ENCODE measurements at places on chromosomes 2 and 18.

DNA sequence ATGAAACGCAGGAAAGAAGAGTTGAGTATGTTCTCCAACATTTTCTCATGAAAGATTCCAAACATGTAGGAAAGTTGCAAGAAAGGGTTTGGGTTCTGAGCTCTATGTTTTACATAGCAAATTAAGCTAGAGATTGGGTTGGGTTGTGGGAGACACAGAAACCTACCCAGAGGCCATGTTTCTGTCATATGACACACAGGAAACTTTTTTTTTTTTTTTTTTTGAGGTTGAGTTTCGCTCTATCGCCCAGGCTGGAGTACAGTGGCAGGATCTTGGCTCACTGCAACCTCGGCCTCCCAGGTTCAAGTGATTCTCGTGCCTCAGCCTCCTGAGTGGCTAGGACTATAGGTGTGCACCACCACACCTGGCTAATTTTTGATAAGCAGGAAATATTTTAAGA is 57.6 kb downstream of the DOCK10 start:
- H3K4me3 ChIP-seq, result no peak overlapping the region
- no peaks in the 10 kb centered on the region for H3K36me3 ChIP-seq
- DNase-seq, result no peak
- H3K27me3 ChIP-seq, result peaks cover 21% of the 10 kb centered on the region
- peak overlapping the region; percentile 6 for H3K27ac ChIP-seq

DNA sequence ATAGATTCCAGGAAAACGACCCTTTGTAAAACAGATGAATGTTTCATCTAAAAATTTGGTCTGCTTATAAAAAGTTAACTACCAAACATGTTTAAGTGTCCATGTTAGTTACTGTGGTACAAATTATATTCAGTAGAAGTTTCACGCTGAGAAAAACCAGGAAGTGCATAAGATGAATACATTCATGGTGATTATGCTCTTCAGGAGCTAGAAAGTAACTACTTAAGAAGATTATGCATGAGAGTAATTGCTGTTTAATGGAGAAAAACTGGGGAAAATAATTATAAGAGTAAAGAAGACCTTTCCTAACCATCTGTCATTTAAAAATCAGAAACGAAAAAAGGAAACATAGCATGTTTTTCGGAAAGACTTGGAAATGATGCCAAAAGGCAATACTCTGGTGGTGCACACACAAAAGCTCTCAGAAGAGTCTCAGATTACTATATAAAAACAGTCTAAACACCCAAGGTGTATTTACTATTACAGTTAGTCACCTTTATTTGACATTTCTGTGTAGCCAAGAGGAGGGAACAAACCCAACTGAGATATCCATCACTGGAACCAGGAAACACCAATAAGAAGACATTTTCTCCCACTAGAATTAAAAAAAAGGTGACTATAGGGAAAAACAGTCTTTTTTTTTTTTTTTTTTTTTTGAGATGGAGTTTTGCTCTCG is 38.8 kb upstream of the METTL21A start:
- DNase-seq, result no peak
- peak overlapping the region; percentile 83 for H3K27ac ChIP-seq
- no peaks in the 10 kb centered on the region for H3K36me3 ChIP-seq
- H3K4me1 ChIP-seq, result peaks cover 22% of the 10 kb centered on the region
- peak overlapping the region; percentile 7 for H3K4me3 ChIP-seq
- no peaks in the 10 kb centered on the region for H3K27me3 ChIP-seq

GRCh38 chr18:35051641-35052377 is 10.6 kb downstream of the MAPRE2 start:
- no peak overlapping the region for H3K27ac ChIP-seq
- DNase-seq, result no peak
- peaks cover 22% of the 10 kb centered on the region for H3K4me1 ChIP-seq
- H3K27me3 ChIP-seq, result no peaks in the 10 kb centered on the region
- no peak overlapping the region for H3K4me3 ChIP-seq

- no peaks in the 10 kb centered on the region for H3K36me3 ChIP-seq
- DNase-seq, result no peak
- H3K27ac ChIP-seq, result no peak overlapping the region
- H3K4me3 ChIP-seq, result no peak overlapping the region
These were observed 2.4 kb downstream of the NEU4 start for GRCh38 chr2:241811201-241811951.

DNA sequence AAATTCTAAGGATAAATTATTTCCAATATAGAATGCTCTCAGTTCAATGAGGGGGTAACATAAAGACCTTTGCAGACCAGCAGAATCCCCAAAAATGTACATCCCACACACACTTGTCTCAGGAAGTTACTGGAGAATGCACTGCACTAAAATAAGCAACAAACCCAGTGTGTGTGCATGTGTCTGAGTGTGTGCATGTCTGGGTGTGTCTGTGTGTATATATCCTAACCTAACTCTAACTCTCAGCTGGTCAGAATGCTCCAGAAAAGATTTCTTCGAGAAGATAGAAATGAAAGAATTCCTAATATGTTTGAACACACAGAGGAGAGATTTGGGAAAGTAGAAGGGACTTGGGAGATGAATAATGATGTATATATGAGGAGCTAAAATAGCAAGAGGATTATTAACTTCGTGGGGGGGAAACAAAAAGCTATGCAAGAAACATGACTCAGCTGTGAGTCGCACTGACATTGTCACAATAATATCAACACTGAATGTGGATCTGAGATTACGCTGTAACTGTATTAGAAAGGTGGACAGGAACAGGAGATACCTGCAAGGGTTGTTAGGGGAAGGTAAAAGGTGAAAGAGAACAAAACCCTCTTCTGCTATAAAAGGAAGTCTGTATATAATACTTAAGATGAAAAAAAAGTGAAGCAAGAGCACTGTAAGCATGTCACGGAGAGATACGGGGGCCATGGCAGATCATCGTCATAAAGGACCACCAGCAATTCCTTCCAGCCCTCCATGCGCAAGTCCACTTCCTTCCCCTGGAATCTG is 11.1 kb downstream of the COLEC12 start:
- peaks cover 53% of the 10 kb centered on the region for H3K4me1 ChIP-seq
- H3K4me3 ChIP-seq, result no peak overlapping the region
- no peaks in the 10 kb centered on the region for H3K27me3 ChIP-seq
- no peak for DNase-seq
- peaks cover 23% of the 10 kb centered on the region for H3K36me3 ChIP-seq
- H3K27ac ChIP-seq, result peak overlapping the region; percentile 7
